ENCODE measurements at places on chromosomes 11 and 22.
A peak's percentile ranks its signal among the peaks of the same experiment; 100 is the strongest.

GRCh38 chr11:16897470-16898061, 116.6 kb downstream of the PLEKHA7 start:
- DNase-seq = no peak

GRCh38 chr22:17104336-17104935, 16.7 kb downstream of the TMEM121B start:
- no peak for DNase-seq

DNA sequence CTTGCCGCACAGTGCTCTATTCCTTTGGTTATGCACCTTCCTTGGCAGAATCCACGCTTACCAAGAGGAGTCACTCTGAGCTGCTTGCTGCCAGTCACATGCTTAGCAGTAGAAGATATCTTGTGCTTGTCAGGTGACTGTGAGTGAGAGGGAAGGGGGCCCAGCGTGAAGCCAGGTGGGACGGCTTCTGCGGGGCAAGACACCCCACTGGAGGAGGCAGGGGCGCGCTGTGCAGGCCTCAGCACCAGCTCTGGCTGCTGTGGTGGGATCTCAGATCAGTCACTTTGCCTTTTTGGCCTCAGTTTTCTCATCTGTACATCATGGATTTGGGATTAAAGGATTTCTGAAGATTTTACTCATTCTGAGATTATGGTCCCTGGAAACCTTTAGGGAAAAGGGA, 63.9 kb upstream of the B3GAT1 start:
- DNase-seq = no peak

GRCh38 chr11:72411623-72412419, 22.5 kb downstream of the CLPB start:
- no peak for DNase-seq

DNA sequence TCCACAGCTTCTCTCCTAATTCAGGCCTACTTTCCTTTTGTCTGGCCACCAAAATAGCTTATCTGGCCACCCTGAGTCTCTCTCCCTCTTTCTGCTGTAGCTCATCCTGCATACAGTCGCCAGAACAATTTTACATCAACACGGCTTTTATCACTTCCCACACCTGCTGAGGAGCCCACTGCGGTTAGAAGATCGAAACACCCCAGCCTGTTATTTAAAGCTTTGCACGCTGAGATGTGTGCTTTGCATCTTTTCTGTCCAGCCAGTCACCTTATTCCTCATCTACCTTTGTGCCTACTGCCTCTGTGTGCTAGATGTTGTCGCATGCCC, 96.0 kb downstream of the COMMD9 start:
- DNase-seq = no peak

DNA sequence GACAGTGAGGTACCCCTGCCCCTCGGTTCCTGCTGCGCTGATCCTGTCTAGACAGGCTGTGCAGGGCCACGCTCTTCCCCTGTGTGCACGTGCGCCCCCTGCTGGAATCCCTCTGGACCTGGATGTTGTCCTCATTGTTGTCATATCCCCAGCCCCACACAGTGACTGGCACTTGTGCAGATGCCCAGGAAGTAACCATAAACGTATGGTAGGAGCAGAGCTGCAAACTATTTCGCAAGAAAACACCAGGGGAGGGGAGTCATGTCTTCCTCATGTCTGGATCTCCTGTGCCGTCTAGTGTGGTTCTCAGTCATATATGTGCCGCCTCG, 114.7 kb downstream of the CRYBB2 start:
- DNase-seq = peak; percentile 66

All from stimulated activated CD4-positive, alpha-beta T cell treated with anti-CD3 and anti-CD28 coated beads, Interleukin-12 subunit alpha, Interleukin-12 subunit beta, amount 100 ng/mL, for 24 hours (primary cell).